ENCODE measurements at places on chromosomes 12 and 14.
A peak's percentile ranks its signal among the peaks of the same experiment; 100 is the strongest.

GRCh38 chr12:128796439-128797118 lies 27.2 kb downstream of the SLC15A4 start:
- no peak for DNase-seq

GRCh38 chr14:61614693-61615092 lies 80.6 kb upstream of the HIF1A start:
- DNase-seq, result no peak

GRCh38 chr12:39764944-39765560 lies 145.4 kb upstream of the ABCD2 start:
- DNase-seq, result peak; percentile 30

GRCh38 chr12:104345234-104346066 lies 41.9 kb downstream of the EID3 start:
- no peak for DNase-seq

- DNase-seq, result no peak
These were observed 167.6 kb downstream of the NAV3 start for GRCh38 chr12:77998236-77998786.

DNA sequence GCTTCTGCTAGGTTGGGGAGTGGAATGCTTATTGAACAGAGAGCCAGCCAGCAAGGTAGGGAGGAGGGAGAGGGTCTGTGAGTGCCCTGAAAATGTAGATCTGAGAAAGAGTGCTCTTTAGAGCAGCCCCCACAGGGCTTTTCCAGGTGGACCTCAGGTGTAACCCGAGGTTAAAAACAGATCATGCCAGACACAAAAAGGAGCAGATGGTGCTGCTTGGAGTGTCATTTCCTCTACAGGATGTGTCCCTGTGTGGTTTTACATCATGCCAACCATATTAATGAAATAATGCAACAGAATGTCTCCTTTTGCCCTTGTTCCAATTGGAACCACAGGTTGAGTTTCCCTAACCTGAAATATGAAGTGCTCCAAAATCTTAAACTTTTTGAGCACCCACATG lies 6.4 kb downstream of the SUSD6 start:
- no peak for DNase-seq

DNA sequence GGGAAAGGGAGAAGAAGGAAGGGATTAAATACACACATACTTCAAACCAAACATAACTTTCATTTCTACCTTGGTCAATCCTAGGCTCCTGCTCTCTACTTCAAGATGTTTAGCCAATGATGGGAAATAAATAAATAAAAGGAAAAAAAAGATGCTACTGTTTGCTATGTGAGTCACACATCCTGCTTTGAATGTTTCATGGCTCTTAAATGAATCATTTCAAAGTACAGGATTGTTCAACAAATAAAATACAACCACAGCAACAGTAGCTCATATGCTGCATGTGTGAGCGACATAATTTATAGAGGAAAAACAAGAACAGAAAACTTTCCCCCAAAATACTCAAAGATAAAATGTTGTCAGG lies 54.3 kb upstream of the NPFF start:
- peak; percentile 96 for DNase-seq

- DNase-seq, result no peak
These were observed 137.0 kb downstream of the CRADD start for GRCh38 chr12:93813972-93814821.

- no peak for DNase-seq
These were observed 11.6 kb downstream of the ZNF268 start for GRCh38 chr12:133192847-133193246.

GRCh38 chr14:88554457-88555286 lies at the start of gene PTPN21:
PTPN21 (minus strand) TSS chr14:88555007; CDS start chr14:88550417, 4,590 bp downstream.
- peak; percentile 81 for DNase-seq

- no peak for DNase-seq
These were observed 110.0 kb upstream of the CPM start for GRCh38 chr12:69042970-69043369.

- DNase-seq, result peak; percentile 51
These were observed 5.8 kb downstream of the ASB2 start for GRCh38 chr14:93970585-93970964.
